ENCODE measurements at places on chromosomes 4 and X.

DNA sequence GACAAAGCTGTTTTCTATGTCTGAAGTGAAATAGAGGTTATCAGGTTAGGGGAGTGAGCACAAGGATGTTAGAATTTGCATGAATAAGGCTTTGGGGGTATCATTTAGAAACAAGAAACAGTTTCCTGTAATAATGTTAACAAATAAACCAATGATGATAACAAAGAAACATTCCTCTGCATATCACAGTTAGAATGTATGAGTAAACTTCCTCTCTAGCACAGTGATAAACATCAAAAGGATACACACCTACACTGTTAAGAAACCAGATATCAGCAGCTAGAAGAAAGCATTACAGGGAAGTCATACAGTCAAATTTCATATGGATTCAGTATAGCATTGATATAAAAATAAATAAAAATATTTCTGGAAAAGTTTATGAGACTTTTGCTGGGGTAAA lies 340.0 kb upstream of the MAGEB16 start:
- DNase-seq, result no peak

DNA sequence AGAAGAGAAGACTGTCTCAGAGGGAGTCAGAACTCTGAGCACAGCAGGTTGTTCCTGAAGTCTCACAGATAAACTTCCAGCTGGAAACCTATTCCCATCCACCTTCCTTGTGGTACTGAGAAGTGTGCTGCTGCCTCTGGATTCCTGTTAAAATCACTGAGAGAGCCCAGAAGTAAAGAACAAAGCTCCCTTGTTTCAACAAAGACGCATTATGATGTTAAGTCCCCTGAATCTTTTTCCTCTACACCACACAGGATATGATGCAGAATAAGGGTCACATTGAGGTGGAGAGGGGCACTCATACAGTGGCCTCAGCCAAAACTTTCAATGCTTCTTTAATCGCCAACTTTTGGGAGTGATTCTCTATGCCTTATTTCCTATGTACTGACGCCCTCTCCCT lies 321.0 kb downstream of the OPHN1 start:
- no peak for DNase-seq

GRCh38 chr4:99856166-99856565 lies 38.1 kb downstream of the LAMTOR3 start:
- no peak for DNase-seq

DNA sequence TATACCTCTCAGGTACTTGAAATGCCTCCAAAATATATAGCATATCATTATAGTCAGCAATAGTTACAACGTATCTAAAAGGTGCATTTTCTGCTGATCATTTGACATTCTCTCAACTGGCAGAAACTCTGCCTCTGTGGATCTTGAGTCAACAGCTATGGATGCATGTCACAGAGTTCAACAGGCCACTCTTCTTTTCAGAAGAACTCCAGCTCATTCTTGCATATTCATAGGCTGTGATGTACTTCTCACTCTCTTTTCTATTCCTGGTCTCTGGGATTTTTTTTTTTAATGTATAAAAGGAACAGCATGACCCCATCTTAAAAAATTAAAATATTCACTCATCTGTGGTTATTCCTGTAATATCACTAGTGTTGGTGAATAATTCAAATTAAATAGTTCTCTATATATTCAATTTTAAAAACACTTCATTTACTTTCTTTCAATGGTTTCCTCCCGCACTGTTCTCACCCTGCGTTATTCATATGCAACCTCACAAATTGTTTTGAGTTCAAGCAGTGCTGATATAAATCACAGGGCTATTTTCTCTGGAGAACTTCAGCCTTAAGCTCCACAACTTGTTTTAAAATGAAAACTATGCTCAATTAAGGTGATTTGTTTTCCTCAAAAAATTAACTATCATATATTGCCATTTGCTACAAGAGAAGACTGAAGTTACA lies 1111.2 kb upstream of the ADGRL3 start:
- no peak for DNase-seq

DNA sequence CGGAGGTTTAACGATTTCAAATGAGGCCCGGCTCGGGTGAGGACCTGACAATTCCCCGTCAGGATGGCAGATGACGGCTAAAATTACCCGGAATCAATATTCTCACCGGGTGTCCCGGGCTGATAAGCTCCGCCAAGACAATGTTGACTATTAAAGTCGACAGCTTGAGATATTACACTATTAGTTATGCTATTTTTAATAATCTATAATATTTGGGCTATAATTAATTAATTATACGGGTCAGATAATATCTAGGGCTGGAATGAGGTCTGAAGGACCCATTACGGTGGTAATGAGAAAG lies 9.4 kb upstream of the NKX1-1 start:
- DNase-seq, result no peak

GRCh38 chrX:31652650-31653049 lies 580.8 kb upstream of the FTHL17 start:
- no peak for DNase-seq

GRCh38 chrX:97132664-97133415 lies 249.1 kb downstream of the RPA4 start:
- no peak for DNase-seq

DNA sequence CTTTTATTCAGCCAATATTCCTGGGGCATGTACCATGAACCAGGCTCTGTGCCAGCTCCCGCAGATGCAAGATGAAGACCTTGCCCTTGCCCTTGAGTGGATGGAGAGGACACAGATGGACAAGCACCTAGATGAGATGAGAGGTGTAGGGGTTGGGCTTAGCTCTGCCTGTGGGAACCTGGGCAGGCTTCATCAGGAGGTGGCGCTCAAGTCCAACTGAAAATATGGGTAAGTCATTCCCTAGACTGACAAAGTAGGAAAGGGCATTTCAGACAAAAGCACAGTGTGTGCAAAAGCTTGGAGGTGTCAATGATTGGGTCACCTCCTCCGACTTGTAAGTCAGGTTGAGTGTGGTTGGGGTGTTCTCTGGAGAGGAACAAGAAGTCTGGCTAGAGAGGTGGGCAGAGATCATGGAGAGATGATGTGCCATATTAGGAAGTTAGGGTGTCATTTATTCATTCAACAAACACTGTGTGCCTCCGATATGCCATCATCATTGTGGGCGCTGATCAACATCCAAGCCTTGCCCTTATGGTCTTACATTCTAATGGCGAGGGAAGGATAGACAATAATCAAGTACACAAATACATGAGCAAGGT lies 64.6 kb downstream of the ANAPC4 start:
- peak; percentile 47 for DNase-seq

GRCh38 chrX:16436348-16437188 lies 213.4 kb upstream of the S100G start:
- DNase-seq, result peak; percentile 76

- no peak for DNase-seq
Observed at GRCh38 chr4:11791797-11792196, 363.1 kb upstream of the HS3ST1 start.

DNA sequence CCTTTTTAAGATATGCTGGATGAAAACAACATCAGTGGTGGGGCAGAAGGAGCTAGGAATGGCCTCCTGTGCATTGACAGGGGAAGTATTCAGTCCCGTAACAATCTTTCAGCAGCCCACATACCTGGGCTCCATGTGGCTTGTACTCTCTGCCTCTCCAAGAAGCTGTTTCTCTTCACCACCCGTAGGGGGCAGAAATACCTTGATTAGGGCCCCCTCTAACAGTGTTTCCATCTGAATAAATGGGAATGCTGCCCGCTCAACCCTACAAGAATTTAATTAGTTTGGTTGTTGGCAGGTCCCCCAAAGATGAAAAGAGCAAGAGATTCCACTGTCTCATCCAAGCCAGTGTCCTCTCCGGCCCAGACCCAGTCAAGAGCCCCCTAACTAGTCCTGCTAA lies 155.2 kb downstream of the SMIM20 start:
- DNase-seq, result no peak

- peak; percentile 78 for DNase-seq
Observed at GRCh38 chrX:69222103-69223090, 57.1 kb upstream of the PJA1 start.

DNA sequence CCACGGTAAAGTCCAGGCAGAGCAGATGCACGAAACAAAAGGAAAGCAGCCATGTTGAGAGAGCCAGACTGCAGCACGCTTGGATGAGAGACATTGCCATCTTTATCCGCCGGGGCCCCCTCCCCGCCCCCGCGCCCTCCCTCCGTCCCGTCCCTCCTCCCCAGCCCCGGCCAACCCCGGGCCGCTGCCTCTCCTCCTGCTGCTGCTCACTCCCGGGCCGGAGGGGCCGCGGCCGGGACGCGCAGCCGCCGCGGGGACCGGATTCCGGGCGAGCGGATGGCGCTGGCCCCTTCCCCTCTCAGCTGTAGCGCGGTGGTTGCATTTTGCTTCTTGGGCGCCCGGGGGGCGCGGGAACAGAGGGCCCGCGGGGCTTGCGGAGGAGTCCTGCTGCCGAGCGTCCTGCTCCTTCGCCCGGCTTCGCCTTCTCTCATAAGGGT lies 542 bp downstream of the RNF150 start:
- DNase-seq, result no peak

GRCh38 chr4:140027101-140027500 lies 126.9 kb downstream of the MAML3 start:
- no peak for DNase-seq

GRCh38 chr4:10722957-10723356 lies 38.4 kb upstream of the CLNK start:
- DNase-seq, result no peak

DNA sequence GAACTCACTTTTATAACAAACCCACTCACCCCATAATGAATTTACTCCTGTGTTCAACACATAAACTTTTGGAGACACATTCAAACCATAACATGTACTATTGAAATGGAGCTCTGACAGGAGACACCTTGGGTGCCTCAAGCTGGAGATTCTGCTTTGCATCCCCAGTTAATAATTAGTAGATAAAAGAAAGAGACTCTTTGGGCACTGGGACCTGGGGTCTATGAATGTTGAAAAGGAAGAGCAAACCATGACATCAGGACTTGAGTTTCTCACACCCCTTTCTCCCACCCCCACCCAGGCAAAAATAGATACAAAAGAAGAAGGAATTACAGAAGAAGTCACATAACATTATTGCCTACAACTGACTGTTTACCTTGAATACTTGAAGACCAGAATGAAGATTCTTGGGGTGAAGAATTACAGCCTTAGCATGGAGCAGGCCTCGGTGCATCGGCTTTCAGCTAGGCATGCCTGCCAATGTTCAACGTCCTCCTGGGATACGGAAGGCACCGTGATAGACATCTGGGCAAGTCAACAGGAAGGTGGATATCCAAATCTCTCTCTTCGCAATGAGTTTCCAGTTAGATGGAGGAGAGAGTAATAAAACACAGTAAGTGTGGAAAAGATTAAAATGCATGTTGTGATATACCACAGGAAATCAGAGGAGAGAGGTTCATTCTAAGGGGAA lies 316.0 kb downstream of the TRIML1 start:
- no peak for DNase-seq

DNA sequence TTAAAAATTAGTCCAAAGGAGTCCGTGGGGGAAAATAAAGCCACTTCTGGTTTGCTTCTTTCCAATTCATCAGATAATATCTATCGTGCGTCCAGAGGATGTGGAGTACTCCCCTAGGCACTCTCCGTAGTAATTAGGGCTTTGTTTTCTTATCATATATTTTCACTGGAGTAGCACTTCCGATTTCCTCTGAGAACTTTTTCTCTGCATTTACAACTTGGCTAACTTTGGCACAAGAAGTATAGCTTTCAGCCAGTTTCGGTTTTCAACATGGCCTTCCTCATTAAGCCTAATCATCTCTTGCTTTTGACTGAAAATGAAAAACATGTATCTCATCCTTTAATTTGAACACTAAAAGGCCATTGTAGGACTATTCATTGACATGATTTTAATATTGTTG lies 80.5 kb downstream of the CASP3 start:
- no peak for DNase-seq

- DNase-seq, result no peak
Observed at GRCh38 chr4:79757600-79757999, 315.4 kb downstream of the ANTXR2 start.

DNA sequence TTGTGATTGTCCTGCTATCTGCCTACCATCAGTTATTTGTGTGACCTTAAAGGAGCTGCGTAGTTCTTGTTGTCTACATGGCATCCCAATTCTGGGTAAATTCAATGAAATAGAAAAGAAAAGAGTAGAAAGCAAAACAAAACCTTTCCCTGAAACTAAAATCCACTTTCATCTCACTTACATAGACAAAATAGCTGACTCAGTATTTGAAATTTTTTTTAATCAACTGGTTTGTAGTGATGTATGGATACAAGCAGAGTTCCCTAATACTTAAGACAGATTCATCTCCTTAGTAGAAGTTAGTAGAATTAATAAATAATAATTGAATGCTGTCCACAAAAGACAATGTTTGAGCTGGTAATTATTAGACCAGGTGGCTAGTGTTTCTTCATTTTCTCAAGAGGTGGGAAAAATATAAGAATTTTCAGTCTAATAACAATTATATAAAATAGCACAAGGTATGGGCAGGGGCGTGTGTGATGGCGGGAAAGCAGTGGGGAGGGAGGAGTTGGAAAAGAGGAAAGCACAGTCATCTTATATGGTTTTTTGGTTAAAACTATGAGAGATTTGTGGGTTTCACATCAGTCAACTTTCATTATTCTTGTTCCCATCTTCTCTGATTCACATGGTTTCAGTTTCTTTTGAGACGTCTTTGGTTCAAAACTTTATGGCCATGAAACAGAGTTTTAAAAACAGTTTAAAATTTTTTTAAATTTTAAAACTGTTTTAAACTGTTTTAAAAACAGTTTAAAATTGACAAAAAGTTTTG lies 275.2 kb downstream of the SPRY1 start:
- peak; percentile 18 for DNase-seq

GRCh38 chrX:101108284-101108683 lies 10.3 kb downstream of the CENPI start:
- DNase-seq, result no peak

GRCh38 chrX:151821226-151821625 lies 86.7 kb downstream of the CNGA2 start:
- no peak for DNase-seq

DNA sequence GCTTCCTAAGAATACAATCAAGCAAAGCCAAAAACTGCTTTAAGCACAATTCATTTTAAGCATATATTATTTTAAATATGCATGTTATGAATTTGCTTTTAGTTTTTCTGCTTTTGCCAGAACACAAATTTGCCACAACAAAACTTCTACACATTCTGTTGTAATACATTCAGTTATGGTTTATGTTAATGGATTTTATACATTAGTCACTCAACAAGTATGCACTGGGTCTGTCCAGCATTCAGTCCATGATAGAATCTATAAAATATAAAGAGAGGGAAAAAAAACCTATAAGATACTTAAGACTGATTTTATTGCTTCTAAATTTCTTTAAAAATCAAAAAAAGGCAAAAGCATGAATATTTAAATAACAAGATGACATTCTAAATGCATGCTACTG lies 22.2 kb downstream of the IQCM start:
- DNase-seq, result no peak

GRCh38 chrX:79080141-79080540 lies 64.3 kb upstream of the GPR174 start:
- no peak for DNase-seq

GRCh38 chr4:165540206-165540830 lies 161.5 kb downstream of the CPE start:
- no peak for DNase-seq

Data from activated CD4-positive, alpha-beta T cell treated with anti-CD3 and anti-CD28 coated beads, Interleukin-2, amount 50 U/mL, for 48 hours (primary cell).